ENCODE measurements at places on chromosomes 13 and 19.

- DNase-seq, result no peak
Observed at GRCh38 chr13:99681695-99682094, 180.4 kb downstream of the TM9SF2 start.

DNA sequence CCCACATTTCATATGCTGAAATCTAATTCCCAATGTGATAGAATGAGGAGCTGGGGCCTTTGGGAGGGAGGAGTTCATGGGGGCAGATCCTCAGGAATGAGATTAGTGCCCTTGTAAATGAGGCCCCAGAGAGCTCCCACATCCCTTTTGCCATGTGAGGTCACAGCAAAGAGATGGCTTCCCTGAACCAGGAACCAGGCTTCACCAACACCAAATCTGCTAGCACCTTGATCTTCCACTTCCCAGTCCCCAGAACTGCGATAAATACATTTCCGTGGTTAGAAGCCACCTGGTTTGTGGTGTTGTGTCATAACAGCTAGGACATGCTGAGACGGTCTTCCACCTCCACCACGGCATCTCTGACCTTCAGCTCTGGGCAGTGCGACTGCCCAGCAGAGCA lies 62.1 kb downstream of the ING1 start:
- DNase-seq, result no peak

GRCh38 chr13:59587030-59587429 lies 576.7 kb downstream of the DIAPH3 start:
- DNase-seq, result no peak

- DNase-seq, result no peak
Observed at GRCh38 chr19:46453661-46454060, 17.7 kb downstream of the PNMA8A start.

GRCh38 chr19:43780706-43781525 lies at the start of gene KCNN4:
Gene KCNN4, minus strand, starts transcription at chr19:43780973. Its CDS starts 112 bp downstream, at chr19:43780861.
- no peak for DNase-seq

DNA sequence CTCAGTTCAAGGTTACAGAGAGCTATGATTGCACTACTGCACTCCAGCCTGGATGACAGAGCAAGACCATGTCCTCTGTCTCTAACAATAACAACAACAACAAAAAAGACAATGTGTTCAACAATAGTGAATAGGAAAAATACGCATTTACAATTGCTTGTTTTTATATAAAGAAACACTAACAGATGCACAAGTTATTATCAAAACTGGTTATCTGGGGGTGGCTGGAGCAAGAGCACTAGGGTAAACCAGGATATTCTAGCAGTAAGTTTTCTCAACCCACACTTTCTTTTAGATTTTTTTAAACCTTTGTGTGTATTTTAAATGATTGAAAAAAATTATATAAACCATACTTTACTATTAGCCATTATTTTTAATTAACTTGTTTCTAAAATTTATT lies 33.1 kb downstream of the ZNF44 start:
- DNase-seq, result no peak

DNA sequence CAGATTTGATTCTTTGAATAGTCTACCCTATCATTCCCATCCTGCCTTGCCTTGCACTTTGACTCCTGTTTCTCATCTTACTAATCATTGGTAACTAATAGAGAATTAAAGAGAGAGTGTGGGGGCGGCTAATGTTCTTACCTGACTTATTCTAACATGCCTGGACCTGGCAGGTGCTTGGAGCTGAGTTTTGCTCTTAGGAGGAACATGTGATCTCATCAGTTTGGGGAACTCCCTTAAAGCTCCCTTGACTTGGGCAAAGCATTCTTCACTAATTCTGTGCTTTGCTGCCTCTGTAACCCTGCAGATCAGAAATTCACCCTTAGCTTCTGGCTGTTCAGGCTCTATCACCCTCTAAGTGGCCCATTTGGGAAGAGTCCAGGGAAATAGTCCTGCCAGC lies 861.1 kb downstream of the GPC5 start:
- no peak for DNase-seq

GRCh38 chr13:78032132-78032531 lies 113.5 kb upstream of the EDNRB start:
- no peak for DNase-seq

DNA sequence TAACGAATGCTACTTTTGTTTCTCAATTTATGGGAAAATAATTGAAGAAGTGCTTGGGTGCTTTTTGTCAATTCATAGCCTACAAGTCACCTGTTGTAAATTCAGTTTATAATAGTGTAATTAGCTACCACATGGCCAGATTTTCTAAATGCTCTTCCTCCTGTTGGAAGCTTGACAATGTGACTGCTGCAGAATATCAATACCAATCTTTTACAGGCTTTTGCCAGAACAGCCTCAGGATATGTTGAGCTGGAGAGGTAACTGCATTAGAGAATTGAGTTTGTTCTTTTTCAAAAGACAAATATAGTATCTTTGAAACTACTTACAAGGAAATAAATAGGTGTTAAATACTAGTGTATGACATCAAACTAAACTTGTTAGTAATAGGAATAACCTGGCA lies 277.8 kb downstream of the POU4F1 start:
- no peak for DNase-seq

GRCh38 chr19:15328312-15328711 lies 4.0 kb downstream of the BRD4 start:
- no peak for DNase-seq

DNA sequence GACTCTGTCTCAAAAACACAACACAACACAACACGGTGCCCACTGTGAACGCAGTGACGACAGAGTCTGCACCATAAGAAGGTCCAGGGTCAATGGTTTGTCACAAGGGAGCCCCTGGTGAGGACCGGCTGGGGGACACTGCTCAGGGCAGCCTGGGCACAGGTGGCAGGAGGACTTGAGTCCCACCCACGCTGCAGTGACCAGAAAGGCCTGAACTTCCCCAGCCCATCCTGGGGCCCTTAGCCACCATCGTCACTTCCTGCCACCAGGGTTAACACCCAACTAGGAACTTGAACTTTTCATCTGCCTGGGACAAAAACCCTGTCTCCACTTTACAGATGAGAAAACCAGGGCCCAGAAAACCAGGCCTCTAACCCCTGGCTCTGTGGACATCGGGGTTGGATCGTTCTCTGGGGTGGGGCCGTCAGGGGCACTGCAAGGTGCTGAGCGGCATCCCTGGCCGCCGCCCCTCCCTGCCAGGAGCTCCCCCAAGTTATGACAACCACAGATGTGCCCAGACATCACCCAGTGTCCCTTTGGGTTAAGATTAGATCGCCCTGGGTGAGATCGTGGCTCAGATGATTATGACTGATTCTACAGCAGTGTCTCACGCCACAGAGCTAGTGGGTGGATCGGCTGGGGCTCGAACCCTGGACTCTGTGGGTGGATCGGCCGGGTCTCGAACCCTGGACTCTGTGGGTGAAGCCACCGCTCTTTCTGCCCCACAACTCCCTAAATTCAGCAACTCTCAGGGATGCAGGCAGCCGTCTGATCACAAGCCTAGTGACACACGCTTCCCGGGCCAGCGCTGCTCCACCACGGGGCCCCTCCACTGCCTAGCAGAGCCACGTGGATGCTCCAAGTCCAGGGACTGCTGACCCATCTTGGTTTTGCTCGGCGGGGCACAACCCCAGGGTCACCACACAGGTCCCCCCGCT lies 14.0 kb downstream of the MOB3A start:
- no peak for DNase-seq

- peak; percentile 68 for DNase-seq
Observed at GRCh38 chr19:51422053-51422448, 4.6 kb upstream of the SIGLEC10 start.

GRCh38 chr13:39811051-39811450 lies 155.6 kb downstream of the COG6 start:
- DNase-seq, result no peak

- DNase-seq, result no peak
Observed at GRCh38 chr19:54312436-54313377, at the start of gene LILRA5. Gene LILRA5, minus strand, starts transcription at chr19:54313166. Its CDS starts 147 bp downstream, at chr19:54313019.

DNA sequence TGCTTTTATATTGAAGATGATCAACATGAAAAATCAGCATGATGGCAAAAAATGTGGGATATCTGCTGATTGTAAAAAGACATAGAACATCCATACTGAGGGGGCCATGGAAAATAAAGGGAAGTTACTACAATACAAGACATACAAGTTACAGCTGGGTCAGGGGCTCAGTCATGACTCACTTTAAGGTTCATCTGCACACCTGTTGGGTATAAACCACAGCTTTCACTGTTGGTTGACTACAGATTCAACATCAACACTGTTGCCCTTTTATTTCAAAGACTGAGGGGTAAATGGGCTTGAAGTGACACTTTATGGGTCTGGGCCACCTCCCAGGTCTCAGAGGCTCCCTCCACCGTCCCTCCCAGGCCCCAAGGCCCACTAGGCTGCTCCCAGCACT lies 98.1 kb upstream of the IRS2 start:
- DNase-seq, result no peak

DNA sequence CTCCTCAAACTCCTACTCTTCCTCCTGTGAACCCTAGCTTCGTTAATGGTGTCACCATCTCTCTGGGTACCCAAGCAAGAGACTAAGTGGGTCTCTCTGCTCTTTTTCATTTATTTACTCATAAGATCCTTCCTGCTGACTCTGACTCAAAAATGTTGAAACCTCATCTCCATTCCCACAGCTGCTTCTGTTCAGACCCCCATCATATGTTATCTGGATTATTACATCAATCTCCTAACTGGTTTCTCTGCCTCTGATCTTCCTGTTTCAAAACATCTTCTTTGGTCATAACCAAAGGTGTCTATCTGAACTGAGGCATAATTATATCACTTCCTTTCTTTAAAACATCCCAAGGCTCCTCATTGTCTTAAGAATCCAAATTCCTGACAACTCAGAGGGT lies 2.0 kb upstream of the MEDAG start:
- no peak for DNase-seq

- DNase-seq, result no peak
Observed at GRCh38 chr19:35618857-35619256, 6.3 kb downstream of the HAUS5 start.

GRCh38 chr19:43784241-43784980 lies 3.6 kb upstream of the KCNN4 start:
- DNase-seq, result peak; percentile 59

DNA sequence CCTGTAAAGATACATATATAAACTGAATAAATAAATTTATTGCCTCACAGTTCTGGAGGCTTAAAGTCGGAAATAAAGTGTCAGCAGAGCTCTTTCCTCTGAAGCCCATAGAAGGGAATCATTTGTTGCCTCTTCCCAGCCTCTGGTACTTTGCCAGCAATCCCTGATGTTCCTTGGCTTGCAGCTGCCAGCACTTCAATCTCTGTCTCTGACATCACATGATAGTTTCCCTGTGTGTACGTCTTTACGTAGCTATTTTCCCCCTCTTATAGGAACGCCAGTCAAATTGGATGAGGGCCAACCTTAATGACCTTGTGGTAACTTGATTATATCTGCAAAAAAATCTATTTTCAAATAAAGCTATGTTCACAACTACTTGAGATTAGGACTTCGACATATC lies 250.9 kb downstream of the LIG4 start:
- DNase-seq, result no peak

DNA sequence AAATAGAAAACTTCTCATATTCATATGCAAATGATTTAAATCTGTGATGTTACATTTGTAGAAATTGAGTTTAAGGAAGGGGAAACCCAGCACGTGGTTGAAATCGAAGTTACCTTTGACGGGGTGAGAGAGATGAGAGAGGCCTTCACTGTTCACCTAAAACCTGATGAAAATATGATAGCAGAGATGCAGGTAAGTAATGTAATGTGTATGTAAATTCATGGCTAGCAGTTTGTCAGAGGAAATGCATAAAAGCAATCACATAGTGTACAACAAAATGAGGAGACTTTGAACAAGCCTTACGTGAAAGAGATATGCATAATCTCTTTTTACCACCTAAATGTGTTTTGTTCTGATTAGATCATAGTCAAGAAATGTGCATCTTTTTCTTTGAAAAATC lies 134.6 kb downstream of the STOML3 start:
- DNase-seq, result no peak

GRCh38 chr19:16094360-16095070 lies 17.2 kb upstream of the RAB8A start:
- no peak for DNase-seq

GRCh38 chr19:41887711-41888382 lies 4.9 kb downstream of the ARHGEF1 start:
- DNase-seq, result no peak

- DNase-seq, result no peak
Observed at GRCh38 chr19:55602104-55603001, 2.3 kb downstream of the ZNF524 start.

- no peak for DNase-seq
Observed at GRCh38 chr13:39881887-39882286, 226.4 kb downstream of the COG6 start.

DNA sequence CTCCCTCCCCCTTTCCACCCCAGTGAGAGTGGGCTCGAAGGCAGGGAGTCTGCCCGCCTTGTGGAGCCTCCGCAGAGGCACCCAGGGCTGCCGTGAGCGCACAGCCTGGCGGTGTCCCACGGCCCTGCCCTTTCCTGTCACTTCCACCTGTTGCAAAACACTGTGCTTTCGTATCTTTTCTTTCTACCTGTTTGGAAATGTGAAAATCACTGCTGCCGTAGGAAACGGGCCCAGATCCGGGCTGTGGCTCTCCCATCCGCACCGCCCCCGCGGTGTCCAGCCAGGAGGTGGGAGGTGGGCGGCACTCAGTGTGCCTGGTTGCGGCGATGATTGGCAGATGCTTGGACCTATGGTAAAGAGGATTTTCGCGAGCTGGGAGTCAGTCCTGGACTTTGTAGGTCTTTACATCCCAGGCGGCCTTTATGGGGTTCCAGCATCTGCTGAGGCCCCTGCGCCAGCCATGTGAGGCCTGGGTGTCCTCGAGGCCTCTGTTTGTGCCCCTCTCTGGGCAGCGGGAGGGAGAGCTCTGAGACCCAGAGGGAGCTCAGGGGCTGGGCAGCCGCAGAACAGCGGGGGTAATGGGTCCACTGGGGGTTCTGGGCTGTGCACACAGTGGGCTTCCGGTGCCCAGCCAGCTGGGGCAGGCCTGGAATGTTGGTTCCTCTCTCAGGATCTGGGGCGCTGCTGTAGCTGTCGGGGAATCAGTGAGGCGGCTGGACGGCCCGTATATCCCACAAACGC lies 6.1 kb downstream of the STK11 start:
- no peak for DNase-seq

GRCh38 chr13:48775804-48776203 lies 122.1 kb downstream of the CYSLTR2 start:
- no peak for DNase-seq

- no peak for DNase-seq
Observed at GRCh38 chr13:60969656-60970055, 446.0 kb downstream of the PCDH20 start.

DNA sequence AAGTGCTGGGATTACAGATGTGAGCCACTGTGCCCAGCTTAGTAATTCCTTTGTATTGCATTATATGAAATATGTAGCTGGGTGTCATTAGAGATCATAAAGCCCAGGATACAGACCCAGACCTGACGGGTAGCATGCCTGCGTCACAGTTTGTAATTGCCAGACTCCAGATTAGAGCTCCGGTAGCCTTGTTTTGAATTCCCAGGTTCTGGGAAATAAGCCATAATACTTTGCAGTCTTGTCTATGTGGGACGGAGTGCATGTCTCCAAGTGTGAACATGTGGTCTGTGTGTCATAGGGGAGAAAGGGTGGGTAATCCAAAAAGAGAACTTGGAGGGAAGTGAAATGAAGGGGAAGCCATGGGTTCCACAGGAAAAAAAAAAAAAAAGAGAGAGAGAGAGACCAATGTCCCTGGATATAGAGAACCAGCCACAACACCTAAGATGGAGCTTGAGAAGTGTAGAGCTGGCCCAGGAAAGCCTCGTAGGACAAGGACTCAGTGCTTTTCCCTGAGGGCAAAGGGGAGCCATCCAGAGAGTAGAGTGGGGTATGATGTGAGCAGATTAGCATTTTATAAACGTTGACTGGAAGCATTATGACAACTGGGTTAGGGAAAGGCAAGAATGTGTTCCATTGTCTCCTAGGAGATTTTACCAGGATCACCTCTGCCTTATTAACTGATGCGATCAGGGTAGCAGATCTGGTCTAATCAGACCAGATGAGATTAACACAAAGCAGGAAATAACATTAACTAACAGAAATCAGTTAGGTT lies 2.6 kb downstream of the ZSCAN4 start:
- DNase-seq, result no peak

All from 8988T (cell line).